ENCODE measurements at places on chromosomes 1 and 21. TPM values are rescaled to one million over a fixed set of nuclear protein-coding genes. Genes with fewer than 3 reads are reported as not detected.

- DNase-seq = peak; percentile 54
Measured at GRCh38 chr1:96076589-96076988, 645.0 kb upstream of the PTBP2 start.

DNA sequence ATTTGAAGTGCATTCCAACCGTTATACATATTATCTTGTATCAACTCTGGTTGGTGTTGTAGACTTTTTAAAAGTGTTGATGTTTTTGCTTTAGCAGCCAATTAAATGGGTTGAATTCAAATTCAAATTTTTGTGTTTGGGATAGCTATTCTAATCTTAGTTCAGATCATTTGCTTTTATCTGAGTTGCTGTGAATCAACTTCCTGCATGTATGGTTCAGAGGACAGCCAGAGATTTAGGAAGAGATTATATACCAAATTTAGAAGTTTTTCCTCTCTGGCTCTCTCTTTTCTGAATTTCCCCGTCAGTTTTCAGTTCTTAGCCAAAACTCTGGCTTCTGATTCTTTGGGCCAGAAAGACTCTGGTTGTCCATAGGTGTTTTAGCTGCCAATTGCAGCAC lies 415.5 kb downstream of the NUF2 start:
- no peak for DNase-seq

- no peak for DNase-seq
Measured at GRCh38 chr1:160807738-160808137, 11.8 kb downstream of the LY9 start.

The USP1 gene
- total RNA-seq = 23.7 TPM

The CD1B gene
- total RNA-seq = not detected
